ENCODE measurements at places on chromosomes 11 and 22.

DNA sequence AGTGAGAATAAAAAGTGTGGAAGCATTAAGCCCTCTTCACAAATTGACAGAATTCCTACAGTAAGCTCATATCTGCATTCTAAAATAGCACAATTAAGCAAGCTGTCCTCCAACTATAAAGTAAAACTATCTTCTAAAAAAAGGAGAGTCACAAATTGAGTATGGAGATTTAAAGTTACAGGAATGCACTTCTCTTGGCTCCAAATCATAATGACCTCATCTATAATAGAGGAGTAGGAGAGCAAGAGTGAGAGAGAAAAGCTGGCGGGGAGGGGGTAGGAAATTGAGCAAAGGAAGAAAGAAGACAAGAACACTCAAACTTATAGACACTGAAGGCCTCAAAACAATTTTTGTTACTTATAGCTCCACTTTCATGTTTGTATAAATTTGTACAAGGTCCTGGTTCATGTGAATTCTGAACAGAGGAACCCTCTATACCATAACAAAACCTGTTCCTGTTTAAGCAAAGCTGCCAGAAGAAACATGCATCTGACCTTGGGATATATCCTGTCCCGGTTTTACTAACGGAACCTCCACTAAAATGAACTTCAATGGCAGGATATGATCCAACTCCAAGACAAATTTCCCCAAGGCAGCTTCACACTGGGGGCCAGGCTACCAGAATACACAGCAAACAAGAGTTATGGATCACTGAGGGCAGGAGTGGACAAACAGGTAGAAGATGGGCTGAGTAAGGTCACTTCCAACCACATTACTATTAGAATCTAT is 37.2 kb downstream of the SLC35F2 start:
- DNase-seq: no peak

DNA sequence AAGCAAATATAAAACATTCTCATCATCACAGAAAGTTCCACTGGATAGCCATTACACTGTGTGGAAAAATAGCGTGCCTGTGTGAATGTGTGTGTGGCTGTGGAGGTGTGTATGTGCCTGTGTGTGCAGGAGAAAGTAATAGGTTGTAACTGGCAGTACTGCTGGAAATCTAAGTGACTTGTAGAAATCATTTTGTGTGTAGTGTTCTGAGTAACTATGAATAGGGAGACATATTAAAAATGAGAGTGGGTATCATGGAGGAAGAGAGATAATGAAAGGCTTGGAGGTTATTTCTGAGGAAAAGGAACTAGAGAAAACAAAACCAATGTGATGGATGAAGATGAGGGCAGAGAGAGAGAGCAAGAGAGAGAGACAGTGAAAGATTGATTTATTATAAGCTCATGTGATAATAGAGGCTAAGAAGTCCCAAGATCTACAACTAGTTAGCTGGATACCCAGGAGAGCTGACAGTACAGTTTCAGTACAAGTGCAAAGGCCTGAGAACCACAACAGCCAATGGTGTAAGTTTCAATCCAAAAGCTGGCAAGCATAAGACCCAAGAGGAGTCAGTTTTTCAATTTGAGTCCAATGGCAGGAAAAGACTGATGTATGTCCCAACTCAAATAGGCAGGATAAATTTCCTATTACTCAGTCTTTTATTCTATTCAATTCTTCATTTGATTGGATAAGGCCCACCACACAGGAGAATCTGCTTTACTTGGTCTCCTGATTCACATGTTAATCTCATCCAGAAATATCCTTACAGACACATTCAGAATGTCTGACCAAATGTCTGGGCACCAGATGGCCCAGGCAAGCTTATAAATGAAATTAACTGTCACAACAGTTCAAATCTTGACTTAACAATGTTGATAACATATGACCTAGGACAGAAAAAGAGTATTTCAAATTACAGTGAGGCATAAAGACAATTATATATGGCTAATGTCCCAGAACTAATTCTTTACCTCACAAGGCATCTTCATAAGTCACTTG is 14.9 kb downstream of the KBTBD3 start:
- DNase-seq: no peak

DNA sequence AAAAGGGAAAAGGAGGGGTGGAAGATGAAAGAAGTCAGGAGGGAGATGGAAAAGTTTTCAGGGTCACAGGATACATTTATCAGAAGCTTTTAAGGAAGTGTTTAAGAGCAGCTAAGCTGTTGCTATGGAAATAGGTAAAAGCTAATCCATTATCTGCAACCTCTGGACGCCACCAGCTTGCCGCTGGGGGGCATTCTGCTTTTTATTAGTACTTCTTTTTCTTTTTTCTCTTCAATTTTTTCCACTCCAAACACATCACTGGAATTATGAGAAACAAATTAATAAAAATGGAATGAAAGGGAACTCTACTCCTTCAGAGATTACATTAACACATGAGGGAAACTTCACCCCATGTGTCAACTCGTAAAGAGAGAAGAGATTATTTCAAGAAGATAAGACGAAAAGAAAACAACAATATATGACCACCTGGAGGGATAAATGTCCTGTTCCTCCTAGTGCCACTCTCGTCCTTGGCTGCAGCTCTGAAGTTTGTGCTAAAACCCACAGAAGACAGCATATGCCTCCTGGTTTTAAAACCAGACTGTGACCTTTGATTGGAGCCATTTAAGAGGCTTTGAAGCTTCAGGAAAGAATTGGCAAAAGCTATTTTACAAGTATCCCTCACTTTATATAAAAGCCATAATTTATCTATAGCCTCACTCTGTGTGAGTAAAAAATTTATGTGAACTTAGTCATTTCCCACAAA is 972.8 kb downstream of the OPCML start:
- no peak for DNase-seq

GRCh38 chr11:8082391-8083087 is 1.5 kb downstream of the TUB start:
- no peak for DNase-seq

GRCh38 chr11:72598906-72599305 is 75.3 kb downstream of the PDE2A start:
- no peak for DNase-seq

DNA sequence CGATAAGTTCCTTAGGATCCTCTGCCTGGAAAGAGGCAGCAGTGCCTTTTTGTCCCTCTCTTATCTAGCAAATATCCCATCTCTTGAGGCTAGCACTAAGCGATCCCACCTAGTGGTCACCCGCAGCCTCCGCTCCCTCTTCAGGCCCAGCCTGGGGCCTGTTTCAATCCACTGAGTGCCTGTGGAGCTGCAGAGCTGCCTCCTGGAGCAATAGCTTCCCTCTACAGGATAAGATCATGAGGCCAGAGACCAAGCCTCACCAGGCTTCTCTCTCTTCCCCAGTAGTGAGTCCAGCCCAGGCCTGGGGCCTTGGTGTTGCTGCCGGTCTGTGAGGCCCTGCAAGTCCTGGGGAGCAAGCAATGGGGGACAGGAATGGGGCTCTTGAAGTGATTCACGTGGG is 65.8 kb downstream of the SLC22A12 start:
- no peak for DNase-seq

DNA sequence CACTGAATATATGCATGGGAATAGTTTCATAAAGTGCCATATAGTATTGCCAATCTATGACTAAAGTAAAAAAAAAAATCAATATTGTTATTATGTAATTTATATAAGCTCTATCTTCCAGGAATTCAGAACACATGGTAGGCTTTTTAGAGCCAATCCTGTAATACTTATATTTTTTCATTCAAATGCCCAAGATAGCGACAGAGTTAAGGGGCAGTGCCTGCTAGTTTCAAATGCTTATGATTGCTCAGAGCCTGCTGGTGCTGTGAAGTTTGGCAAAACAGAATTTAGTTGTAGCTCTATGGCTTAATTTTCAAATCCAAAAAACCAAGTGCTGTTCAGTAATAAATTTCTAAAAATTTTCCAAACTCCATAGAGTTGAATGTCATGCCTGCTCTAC is 39.0 kb upstream of the BLID start:
- DNase-seq: no peak

GRCh38 chr22:27466778-27467438 is 334.6 kb downstream of the MN1 start:
- DNase-seq: no peak

DNA sequence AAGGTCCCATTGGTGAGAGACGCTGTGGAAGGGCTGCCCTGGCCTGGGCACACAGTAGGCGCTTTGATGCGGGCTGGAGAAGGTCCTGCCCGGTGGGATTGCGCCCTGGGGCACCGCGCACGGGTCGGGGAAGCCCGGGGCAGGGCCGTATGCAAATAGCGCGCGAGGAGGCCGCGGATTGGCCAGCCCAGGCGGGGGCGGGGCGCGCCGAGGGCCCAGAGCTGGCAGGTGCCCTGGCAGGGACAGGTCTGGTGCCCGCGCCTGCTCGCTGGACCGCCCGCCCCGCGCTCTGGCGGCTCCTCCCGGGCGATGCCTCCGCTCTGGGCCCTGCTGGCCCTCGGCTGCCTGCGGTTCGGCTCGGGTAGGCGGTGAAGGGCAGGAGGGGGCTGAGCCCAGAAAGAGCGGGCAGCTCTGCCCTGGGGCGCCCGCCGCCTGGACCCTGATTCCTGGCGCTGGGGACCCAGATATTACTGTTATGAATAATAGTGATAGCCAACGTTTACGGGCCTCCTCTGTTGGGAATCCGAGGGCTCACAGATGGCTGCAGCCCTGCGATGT is at the start of gene UPK3A:
UPK3A (plus strand) TSS at position 245 of the 558 bp plus-strand sequence; CDS start at position 310, 65 bp downstream.
- no peak for DNase-seq

- peak; percentile 96 for DNase-seq
Measured at GRCh38 chr11:46696212-46696558, 4.2 kb downstream of the ARHGAP1 start.

DNA sequence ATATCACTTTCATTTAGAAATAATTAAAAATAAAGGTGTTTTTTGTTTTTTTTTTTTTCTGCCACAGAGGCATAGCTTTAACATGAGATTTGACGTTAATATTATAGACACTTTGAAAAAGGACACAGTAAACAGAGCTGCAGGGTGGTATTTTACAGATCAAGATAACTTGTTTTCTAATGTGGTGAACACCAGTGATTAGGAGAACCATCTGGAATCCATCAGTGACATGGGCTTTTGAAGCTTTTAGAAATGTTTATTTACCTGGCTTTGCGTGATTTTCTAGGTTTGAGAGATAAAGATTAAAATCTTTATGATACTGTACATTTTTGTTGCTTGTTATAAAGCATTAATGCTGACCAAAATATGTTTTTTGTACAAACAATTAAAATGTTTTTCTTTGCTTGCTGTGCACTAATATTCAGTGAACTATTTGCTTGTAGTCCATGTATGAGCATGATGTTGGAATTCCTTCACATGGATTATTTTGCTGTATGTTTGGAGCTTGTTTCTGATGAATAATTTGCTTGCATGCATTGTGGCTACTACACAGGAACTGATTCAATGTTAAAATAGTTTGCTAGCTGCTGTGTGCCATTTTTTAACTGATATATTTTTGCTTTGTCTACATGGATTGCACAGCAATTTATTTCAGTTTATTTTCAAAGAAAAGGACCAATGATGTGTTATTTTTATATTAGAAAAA is 352.1 kb upstream of the NARS2 start:
- no peak for DNase-seq

GRCh38 chr11:114135737-114136151 is 76.2 kb downstream of the ZBTB16 start:
- DNase-seq: no peak

DNA sequence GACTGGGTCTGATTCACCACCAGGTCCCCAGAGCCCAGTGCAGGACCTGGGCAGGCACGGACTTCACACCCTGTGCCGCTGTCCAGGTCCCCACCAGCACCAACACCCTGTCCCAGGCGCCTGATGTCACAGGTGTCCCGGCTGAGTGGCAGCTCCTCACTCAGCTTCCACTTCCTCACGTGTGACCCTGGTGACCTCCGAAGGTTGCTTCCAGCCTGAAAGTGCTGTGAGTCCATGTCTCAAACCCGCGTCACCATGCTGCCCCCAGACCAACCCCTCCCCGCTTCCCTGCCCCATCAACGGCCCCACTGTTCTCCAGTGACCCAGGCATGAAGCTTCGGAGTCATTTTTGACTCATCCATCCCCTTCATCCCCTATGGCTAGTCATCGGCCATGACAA is 25.7 kb upstream of the PICK1 start:
- no peak for DNase-seq

- DNase-seq: no peak
Measured at GRCh38 chr11:2664376-2664775, 35.4 kb downstream of the KCNQ1OT1 start.

DNA sequence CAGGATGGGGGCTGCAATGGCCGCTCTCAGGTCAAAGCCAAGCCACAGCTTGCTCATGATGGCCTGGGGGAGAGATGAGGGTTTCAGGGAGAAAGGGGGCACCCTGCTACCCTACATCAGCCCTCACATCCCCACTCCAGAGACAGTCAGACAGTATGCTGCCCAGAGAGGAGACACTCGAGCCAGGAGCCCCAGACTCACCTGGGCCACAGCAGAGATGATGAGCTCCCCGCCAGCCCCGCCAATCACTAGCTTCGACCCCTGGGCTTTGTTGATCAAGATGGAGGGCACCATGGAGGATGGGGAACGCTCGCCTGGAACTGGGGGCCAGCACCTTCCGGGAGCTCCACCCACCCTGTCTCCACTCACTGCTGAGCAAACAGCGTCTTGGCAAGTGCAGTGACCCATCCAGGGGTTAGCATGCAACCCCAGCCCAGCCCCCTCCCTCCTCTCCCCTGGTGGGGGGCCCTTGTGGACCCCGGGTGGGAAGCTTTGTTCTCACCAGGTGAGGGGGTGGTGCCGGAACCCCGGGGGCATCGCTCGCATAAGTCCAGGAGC is 19.8 kb downstream of the GGT5 start:
- no peak for DNase-seq

DNA sequence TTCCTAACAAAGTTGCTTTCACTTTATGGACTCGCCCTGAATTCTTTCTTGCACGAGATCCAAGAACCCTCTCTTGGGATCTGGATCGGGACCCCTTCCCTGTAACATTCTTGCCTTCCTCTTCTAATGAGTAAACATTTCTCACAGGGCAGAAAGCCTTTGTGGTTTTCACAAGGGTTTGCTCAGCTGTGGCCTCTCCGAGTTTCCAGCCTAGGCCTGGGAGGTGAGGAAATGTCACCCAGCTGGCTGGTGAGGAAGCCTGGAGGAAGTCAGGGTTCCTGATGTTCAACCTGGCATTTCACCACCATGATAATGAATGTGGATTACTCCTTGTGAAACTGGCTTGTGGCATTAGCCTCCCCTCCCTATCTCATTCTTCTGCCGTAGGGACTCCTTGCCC is 224.9 kb downstream of the DSCAML1 start:
- DNase-seq: no peak

DNA sequence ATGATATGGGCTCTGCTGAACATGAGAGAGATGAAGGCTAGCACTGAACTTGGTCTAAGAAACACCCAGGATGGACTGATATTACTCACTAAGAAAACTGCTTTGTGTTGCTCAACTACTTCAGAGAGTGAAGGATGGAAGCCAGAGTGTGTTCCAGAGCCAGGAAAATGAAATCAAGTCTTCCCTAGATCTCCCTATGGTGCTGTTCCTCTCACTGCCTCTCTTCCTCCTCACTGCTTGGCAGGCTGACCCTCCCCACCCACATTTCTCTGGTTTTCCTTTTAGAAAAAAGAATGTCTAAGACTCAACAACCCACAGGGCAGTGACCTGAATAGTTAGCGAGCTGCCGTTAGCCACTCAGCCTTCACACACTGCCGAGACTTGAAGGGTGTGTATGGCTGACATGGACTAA is 65.6 kb downstream of the CCDC81 start:
- DNase-seq: no peak
